Activated T-helper 1 cell treated with anti-CD3 and anti-CD28 coated beads, Interleukin-2, amount 50 U/mL, for 16 hours (primary cell): ENCODE measurements at places on chromosomes 12 and 14.

- DNase-seq = no peak
These were observed 12.1 kb upstream of the SLC10A1 start for GRCh38 chr14:69808919-69809808.

- no peak for DNase-seq
These were observed 55.4 kb downstream of the OTX2 start for GRCh38 chr14:56754921-56755320.

GRCh38 chr12:45575823-45576475, 153.6 kb upstream of the ARID2 start:
- DNase-seq = no peak

GRCh38 chr12:88763536-88764100, 183.3 kb upstream of the KITLG start:
- no peak for DNase-seq

- DNase-seq = no peak
These were observed 424 bp downstream of the IGF1 start for GRCh38 chr12:102479939-102480338.

- DNase-seq = no peak
These were observed 8.4 kb downstream of the CD69 start for GRCh38 chr12:9752145-9752933.

DNA sequence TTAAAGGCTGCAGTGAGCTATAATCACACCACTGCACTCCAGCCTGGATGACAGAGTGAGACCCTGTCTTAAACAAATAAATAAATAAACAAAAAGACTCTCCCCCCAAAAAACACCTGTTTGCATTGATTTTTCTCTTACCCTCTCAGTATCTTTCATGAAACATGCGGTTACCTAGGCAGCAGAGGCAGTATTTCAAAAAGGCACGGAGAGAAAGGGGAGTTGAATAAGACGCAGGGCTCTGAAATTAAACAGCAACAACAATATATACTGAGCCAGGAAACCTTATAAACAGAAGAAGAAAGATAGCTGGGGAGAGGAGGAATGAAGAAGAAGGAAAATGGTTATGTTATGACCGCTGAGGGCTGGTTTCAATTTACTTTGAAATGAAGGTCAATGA, 277.6 kb downstream of the BTG1 start:
- no peak for DNase-seq

- no peak for DNase-seq
These were observed 183.9 kb downstream of the MYRFL start for GRCh38 chr12:70008944-70009343.

- DNase-seq = no peak
These were observed 1029.2 kb upstream of the SEL1L start for GRCh38 chr14:82562881-82563280.

DNA sequence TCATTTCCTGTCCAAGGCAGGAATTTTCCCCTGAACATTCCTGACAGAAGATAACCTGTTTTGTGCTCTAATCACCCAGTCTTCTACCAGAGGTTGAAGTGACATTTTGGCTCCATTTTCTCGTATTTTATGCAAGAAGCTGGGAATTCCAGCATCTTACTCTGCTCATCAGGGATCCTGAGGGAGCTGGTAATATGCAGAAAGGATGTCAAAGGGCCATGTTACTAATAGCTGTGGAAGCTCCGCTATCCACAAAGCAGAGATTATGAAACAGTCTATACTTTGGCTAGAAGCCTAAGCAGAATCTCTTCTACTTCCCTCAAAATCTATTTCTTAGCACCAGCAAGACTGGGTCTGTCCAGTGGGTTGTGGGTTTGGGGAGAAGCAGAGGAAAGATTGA, 613.0 kb downstream of the DIO2 start:
- DNase-seq = no peak

DNA sequence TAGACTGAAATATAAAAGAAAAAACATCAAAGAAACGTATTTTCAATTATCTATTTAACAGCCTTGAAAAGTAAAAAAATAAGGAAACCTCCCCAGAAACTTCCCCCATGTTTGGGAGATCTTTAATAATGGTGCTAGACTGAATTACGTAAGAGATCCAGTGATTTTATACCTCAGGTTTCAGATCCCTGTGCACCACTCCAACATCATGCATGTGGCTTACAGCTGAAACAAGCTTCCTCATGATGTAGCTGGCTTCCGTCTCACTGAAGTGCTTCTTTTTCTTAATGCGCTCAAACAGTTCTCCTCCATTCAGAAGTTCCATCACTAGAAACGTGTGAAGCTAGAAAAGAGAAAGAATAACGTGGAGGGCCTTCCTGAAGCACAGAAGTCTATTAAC, 78.0 kb upstream of the TTC7B start:
- no peak for DNase-seq
